ENCODE measurements at places on chromosomes 4 and X.

DNA sequence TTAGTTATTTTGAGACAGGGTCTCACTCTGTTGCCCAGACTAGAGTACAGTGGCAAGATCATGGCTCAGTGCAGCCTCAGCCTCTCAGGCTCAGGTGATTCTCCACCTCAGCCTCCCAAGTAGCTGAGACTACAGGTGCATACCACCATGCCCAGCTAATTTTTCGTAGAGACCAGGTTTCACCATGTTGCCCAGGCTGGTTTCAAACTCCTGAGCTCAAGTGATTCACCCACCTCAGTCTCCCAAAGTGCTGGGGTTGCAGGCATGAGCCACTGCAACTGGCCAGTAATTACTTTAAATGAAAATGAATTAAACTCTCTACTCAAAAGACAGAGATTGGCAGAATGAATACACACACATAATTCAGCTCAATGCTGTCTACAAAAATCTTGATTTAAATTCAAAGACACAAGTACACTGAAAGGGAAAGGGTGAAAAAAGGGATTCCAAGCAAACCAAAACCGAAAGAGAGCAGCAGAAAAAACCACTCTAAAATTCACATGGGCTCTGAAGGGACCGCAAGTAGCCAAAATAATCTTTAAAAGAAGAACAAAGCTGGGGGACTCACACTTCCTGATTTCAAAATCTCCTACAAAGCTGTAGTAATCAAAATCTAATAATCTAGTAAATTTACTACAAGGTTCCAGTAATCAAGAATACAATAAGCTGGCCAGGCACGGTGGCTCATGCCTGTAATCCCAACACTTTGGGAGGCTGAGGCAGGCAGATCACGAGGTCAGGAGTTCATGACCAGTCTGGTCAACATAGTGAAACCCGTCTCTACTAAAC is 11.8 kb upstream of the SPON2 start:
- DNase-seq: peak; percentile 66

DNA sequence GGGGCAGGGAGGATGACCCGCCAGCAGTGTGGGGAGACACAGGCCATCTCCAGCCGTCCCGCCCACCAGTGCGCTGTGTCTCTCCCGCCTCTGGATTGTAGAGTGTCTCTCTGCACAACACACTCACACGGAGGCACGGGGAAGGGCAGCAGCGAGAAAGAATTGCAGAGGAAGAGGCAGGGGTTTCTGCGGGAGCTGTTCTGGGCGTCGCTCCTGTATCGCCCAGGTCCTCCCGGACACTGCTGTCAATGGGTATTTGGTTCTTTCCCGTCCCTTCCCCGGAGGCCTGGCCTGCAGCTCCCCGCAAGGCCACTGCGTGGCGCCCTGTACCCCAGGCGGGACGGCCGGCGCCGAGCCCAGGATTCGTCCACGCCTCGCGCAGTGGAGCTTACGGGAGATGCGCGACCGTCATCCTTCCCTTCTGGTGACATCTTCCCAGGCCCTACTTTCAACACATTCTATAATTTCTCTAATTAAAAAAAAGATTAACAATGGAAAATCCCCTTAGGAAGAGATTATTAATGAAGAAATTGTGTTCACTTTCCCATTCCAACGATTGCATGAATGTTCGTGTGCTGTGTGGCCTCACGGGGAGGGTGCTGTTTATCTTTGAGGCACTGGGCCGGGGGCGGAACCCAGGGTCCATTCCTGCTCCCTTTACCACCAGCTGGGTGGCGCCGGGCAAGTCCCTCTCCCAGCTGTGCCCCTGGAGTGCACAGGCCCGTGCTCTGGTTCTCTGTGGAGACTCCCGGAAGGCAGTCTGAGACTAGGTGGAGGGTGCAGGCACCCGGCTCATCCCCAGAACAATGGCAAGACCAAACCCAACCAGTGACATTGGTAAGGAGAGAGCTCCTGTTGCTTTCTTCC is 95.7 kb downstream of the CPZ start:
- DNase-seq: peak; percentile 62

DNA sequence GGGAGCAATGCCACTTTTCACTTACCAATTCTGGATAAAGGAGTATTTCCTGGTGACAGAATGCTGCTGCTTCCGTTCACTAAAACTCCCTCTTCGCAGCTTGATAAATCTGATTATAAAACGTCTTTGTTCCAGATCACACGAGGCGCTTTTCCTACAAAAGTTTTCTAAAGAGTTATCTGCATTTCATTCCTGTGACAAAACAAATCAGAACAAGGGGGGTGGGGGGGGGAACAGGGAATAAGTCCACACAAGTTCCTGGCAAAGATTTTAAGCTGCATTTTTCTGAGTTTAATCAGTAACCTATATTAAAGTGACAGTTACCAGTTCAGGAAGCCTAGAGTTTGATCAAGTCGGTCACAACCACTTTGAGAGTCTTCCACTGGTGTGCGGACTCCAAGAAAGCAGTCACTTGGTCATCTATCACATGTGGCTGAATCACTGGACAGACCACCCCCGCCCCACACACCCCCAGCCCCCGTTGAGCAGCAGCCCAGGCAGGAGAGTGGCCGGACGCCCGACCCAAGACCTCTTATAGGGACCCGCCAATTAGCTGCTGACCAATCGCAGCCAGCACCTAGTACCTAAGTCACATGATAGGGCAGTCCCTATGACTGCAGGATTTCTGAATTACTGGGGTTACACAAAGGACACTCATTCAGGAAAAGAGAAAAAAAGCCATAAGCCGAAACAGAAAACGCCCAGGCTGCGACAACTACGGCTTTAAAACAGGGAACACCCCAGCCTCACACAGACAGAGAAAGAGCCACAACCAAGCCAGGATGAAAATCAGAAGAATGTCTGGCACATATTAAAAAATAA is 569.3 kb upstream of the DIPK2B start:
- peak; percentile 87 for DNase-seq

DNA sequence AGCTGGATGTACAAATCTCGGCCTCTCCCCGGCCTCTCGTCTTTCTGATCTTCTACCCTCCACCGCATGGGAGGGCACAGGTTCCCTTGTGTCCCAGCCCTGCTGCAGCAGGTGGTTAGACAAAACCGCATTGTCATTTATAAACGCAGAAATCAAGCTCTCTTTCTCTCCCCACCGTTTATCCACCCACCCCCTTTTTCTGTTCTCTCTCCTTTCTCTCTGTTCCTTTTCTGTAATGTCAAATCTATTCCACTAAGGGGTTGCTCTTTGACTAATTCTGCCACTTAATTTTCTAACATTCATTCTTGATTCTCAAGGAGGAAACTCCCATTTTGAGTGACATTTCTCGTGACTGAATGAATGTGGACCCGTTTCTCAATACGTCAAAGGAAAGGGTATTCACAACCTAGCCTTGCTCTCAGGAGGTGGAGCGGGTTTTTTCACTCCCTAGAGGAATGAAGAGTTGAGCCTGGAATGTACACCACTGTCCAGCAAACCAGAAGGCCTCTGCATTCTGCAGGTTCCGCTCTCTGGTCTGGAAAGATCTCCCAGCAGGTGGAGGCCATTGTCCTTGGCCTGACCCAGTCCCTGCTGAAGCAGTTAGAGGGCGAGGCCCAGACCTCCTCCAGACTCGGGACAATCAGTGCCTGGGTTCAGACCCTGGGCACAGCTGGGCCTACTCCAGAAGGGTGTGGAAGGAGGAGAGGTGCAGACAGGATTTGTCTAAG is 70.9 kb upstream of the ENPP6 start:
- DNase-seq: peak; percentile 51

DNA sequence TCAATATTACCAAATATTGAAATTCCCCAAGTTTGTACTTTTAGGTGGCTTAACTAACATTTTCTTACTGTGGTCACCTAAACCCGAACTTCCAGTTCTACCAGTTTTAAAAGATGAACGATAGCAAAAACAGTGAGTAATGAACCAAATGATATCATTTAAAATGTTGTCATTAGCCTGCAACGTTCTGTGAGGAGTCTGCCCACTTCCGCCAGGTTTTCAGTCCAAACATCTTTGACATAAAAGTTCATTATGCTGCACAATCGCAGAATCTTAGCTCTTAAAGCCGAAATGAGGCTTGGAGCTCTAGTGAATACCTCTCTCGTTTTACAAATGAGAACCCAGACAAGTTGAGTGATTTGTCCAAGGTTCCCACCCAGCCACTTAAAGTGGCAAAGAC is 762 bp downstream of the PIGA start:
- peak; percentile 53 for DNase-seq

- no peak for DNase-seq
These were observed 12.9 kb upstream of the IL2 start for GRCh38 chr4:122469457-122469856.

- DNase-seq: no peak
These were observed 129.2 kb upstream of the TRIM2 start for GRCh38 chr4:153074936-153075630.

GRCh38 chr4:159369256-159369655 is 266.4 kb downstream of the RAPGEF2 start:
- no peak for DNase-seq

- no peak for DNase-seq
These were observed 129.0 kb upstream of the TEX13A start for GRCh38 chrX:105349476-105349875.

- DNase-seq: no peak
These were observed 167.2 kb downstream of the SH3KBP1 start for GRCh38 chrX:19720236-19720635.

DNA sequence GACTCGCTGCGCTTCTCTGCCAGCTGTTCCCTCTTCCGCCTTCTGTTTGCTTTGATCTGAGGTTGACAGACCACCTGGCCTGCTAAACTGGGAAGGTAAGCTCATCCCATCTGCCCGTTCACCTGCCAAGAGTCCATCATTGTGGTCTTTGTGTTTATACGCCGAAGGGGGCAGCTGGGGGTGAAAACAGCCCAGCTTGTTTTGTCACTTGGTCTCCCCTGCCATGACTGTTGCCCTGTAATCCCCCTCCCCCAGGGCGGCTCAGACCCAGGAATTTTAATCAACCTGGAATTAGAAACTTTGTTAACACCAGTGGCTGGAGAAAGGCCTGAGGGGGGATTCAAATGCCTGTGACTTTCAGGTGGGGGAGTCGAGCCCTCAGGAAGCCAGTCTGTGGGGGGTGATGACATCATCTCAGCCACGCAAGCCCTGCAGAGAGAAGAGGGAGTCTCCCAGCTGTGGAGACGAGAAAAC is 333.3 kb downstream of the BCOR start:
- no peak for DNase-seq

GRCh38 chrX:79477691-79478090 is 110.6 kb upstream of the ITM2A start:
- DNase-seq: no peak

DNA sequence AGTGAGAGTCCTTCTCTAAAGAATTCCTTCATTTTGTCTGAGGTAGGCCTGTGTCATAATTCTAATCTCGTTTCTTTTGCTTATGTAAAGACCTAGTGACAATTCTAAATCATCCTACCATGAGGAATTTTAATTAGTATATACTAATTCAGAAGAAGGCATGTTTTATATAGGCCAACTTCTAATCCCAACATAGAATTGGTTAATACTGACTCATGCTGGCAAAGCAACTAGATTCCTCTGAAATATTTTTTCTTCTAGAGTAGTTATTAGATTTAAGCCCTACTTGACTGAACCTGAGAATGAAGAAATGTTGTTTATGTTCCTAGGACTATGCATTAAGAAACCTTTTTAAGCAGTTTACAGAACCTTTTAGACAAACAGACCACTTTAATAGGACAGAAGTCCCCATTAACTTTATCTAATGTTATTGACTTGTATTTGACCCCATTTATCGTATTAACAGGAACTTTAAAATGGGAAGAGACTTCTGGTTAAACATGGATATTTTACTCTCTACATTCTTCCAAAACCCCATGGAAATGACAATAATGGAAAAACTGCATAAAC is 56.1 kb upstream of the EIF1AX start:
- DNase-seq: no peak

DNA sequence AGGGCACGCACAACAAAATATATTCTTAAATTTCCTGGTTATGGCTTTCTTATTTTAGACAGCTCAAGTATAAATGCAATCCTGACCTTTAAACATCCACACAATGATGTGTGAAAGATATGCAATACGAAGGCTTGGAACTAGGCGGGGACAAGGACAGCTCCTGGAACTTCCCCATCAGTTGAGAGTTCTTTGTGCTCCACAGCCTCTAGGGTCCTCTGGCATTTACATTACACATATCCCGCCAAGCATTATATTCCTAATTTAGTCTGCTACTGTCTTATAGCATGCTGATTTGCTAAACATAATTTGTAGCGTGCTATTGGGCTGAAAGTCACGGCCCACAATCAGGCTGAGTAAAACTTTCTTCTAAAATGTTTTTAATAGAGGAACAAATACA is 74.4 kb downstream of the FTHL17 start:
- DNase-seq: no peak

DNA sequence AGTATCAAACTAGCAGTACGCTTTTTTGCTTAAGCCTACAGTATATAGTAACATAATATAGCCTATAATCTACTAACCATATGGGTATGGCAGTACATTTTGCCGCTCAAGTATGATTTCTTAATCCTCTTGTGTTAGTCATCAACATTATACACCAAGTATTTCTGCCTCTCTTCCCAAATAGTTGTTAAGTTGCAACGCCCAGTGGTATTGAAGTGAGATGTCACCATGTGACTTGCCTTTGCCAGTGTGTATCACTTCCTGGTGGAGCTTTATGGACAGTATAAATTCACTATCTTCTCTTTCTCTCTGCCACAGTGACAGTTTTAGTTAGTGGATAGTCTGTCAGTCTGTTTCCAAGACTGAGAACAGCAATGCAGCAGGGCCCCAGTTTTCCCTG is 535.5 kb downstream of the PDHA2 start:
- no peak for DNase-seq

DNA sequence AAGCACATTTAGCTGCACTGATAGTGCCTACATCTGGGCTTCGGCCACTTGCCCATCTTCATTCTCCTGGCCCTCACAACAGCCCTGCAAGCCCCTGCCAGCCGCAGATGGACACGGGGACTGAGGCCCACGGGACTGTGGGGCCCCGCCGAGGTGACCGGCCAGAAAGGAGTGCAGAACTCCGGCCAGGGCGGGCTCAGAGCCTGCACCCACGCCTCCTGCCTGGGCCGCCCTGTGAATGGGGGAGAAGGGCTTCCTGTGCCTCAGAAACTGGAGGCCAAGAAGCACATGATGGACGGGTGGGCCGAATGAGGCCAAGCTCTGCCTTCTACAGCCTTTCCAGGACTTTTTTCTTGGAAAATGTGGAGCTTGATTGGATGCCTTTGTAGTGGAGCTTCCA is 35.7 kb upstream of the HGFAC start:
- DNase-seq: no peak

Data from suppressor macrophage treated with lipopolysaccharide for 1 hour (primary cell).